ENCODE measurements at places on chromosomes 2 and 18. TPM values are rescaled to one million over a fixed set of nuclear protein-coding genes. Genes with fewer than 3 reads are reported as not detected.

The SERPINB7 gene
- not detected for polyA plus RNA-seq

The SPOPL gene
- polyA plus RNA-seq, result 9.1 TPM

The IL1RL2 gene
- 0.54 TPM for polyA plus RNA-seq

The IL37 gene
- not detected for polyA plus RNA-seq

The EGR4 gene
- not detected for polyA plus RNA-seq

The GEN1 gene
- 1.2 TPM for polyA plus RNA-seq

The ANKRD36B gene
- polyA plus RNA-seq, result 26.9 TPM

The GPR35 gene
- 10.1 TPM for polyA plus RNA-seq

The SLC11A1 gene
- polyA plus RNA-seq, result 4.1 TPM

The ABCB11 gene
- polyA plus RNA-seq, result not detected

Measured in aorta (tissue), 5 donors.